NCI-H187 treated with DMSO at 0.1 percent for 48 hours (cell line): ENCODE measurements at places on chromosomes 2 and 18.

DNA sequence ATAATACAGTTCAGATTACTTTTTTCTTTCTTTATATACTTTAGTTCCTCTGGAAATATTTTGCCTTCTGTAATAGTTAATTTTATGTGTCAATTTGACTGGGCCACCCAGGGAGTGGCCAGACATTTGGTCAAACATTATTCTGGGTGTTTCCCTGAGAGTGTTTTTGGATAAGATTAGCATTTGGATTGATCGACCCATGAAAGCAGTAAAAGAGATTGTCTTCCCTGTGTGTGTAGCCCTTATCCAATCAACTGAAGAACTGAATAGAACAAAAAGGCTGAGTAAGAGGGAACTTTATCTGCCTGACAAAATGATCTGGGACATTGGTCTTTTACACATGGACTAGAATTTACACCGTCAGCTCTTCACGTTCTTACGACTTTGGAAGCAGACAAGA is 1190.1 kb upstream of the FAM98A start:
- no peak for DNase-seq

GRCh38 chr18:50717563-50717962 is 102.3 kb downstream of the MRO start:
- DNase-seq: no peak

GRCh38 chr2:30714811-30715709 is 92.2 kb downstream of the CAPN13 start:
- DNase-seq: no peak

GRCh38 chr2:193783681-193784080 is 1588.9 kb upstream of the TMEFF2 start:
- no peak for DNase-seq

DNA sequence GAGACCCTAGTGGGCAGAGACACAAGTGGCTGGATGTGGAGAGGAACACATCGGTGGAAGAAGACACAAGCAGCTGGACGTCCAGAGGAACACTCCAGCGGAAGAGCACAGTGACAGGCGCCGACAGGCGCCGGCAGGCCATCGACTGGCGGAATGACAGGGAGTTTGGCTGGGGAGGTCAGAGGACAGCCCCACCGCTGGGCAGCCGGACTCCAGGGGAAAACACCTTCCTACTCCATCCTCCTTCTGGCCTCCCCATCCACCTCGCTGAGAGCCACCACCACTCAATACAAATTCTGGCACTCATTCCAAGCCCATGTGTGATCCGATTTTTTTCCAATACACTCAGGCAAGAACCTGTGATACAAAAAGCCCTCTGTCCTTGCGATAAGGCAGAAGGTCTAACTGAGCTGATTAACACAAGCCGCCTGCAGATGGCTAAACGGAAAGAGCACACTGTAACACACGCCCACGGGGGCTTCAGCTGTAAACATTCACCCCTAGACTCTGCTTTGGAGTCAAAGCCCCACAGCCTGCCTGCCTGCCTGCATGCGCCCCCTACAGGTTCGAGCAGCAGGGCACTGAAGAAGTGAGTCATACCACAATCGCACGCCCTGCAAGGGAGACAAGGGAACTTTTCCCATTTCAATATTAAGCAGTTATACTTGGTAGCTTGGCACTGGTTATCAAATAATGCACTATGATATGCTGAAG is 50.2 kb upstream of the LRP1B start:
- no peak for DNase-seq

GRCh38 chr2:15725782-15726112 is 134.1 kb downstream of the DDX1 start:
- DNase-seq: no peak

- no peak for DNase-seq
Observed at GRCh38 chr2:54666634-54667265, 56.7 kb upstream of the EML6 start.

GRCh38 chr18:44943311-44943881 is 262.7 kb downstream of the SETBP1 start:
- DNase-seq: no peak

- DNase-seq: no peak
Observed at GRCh38 chr2:128726236-128726635, 407.6 kb upstream of the HS6ST1 start.

GRCh38 chr2:18272148-18272494 is 288.3 kb downstream of the RDH14 start:
- no peak for DNase-seq

DNA sequence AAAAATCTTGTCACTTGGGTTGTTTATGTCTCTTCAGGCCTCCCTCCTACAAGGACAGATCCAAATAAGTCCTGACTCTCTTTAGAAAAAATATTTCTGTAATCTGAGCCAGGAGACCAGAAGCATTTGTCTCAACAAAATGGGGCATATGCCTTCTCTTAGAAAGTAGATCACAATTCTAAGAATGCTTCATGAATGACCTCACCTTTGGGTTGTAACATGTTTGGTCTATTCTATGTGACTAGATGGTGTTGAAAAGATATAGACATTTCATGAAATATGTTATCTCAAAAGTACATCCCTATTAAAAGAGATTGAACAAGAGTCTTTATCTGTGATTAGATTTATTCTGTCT is 159.0 kb upstream of the SETBP1 start:
- no peak for DNase-seq

DNA sequence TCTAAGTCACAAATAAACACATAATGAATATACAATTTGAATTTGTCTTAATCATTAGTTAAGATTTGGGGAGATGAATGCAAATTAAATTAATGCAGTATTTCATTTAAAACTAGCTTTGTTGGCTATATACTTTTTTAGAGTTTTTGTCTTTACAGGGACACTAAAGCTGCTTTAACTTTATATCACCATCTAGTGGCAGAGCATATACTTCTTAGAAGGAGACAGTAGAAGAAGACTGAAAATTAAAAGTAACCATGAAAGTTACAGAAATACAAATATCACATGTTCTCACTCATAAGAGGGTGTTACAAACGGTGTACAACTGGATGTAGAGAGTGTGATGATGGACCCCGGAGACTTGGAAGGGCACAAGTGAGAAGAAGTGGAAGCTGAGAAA is 268.3 kb upstream of the NETO1 start:
- no peak for DNase-seq

GRCh38 chr18:28174181-28174905 is 2.6 kb downstream of the CDH2 start:
- DNase-seq: no peak

DNA sequence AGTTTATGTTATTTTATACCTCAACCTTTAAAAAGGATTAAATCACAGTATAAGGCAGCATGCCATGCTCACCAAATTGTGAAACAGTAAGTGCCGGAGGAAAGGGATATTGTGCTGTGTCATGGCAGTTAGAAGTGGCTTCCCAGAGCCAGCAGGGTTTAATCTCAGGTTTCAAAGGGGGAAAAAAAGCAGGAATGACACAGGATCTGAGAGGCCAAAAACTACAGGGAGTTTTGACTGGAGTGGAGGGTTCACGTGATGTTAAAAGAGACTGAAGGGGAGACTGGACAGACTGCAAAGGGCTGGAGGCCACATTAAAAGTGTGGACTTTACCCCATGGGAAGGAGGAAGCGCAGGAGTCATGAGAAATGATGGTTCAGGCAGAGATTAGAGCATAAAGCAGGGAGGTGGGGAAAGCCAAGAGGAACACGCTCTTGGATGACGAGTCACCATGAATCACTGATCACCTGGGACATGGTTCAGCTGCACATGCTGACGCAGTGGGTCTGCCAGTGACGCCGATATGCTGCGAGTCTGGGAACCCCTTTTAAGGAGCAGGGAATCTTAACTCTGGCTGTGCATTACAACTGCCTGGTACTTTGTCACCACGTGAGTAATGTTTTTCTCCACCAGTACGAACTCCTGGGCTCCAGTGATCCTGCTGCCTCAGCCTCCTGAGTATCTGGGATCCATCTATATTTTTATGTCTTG is 6.1 kb downstream of the CHMP1B start:
- DNase-seq: no peak

GRCh38 chr2:38163006-38163405 is 87.1 kb upstream of the CYP1B1 start:
- DNase-seq: no peak

DNA sequence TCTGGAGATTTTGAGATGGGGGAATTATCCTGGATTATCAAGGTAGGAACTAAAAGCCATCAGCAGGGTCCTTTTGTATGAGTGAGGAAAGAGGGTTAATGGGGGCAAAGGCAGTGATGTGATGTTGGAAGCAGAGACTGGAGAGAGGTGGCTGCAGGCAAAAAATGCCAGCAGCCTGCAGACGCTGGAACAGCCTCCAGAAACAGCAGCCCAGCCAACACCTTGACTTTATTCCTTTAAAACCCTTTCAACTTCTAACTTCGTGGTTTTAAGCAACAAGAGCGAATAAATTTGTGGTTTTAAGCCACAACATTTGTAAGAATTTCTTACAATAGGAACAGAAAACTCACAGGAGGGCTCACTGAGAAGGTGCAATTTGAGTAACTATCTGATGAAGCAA is 523.1 kb upstream of the HS6ST1 start:
- no peak for DNase-seq

- DNase-seq: no peak
Observed at GRCh38 chr2:86331384-86331783, 6.0 kb downstream of the REEP1 start.

GRCh38 chr2:24049485-24050021 is at the start of gene FKBP1B:
Gene FKBP1B (plus strand): TSS chr2:24049741. CDS start chr2:24049850, 109 bp downstream.
- DNase-seq: no peak

DNA sequence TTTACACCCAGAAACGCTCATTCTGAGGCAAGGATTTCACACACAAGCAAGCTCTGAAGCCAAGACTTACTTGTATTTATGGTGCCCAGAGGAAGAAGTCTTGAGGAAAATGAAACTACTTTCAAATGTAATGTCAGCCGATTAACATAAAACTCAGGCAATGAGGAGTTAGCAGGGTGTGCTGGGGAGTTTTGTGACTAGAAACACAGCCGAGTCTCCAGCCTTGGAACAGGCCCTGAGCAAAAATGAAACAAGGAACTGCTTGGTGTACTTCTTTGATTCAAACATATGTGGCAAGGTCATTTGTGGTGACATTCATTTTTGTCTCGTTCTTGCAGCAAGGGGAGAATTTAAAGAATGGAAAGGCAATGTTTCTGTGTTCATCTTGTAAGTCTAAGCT is 4.5 kb downstream of the DYTN start:
- DNase-seq: no peak

- no peak for DNase-seq
Observed at GRCh38 chr18:26971409-26971808, 105.9 kb upstream of the AQP4 start.

GRCh38 chr2:225768741-225769140 is 369.2 kb downstream of the NYAP2 start:
- no peak for DNase-seq
